Lung (tissue), 17 donors: ENCODE measurements at places on chromosomes 7 and 10. TPM values are rescaled to one million over a fixed set of nuclear protein-coding genes. Genes with fewer than 3 reads are reported as not detected.

The TRA2A gene
- 99.0 TPM for total RNA-seq

- H3K4me3 ChIP-seq = no peak overlapping the region
- H3K4me1 ChIP-seq = peaks cover 11% of the 10 kb centered on the region
- H3K36me3 ChIP-seq = peaks cover 20% of the 10 kb centered on the region
- DNase-seq = no peak
- no peaks in the 10 kb centered on the region for H3K27me3 ChIP-seq
Measured at GRCh38 chr7:157397036-157397720, 60.4 kb downstream of the DNAJB6 start.

The STEAP4 gene
- total RNA-seq = 108 TPM

DNA sequence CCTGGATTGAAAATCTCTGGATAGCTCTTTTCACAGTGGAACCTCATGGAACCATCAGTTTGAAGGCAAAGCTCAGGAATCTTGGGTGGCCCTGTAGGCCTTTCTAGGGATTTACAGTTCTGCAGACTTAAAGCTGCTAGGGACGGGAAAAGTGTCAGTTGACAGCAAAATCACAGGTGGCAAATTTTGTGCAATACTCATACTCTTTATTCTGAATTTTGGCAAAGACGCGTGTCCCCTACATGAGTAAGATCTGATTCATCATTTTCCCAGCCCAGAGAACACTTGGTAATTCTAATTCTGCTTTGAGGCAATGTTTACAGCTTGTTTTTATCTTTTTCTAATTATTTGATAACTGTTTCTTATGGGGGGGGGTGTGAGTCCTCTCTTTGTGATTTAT is 3.6 kb downstream of the LRRC17 start:
- no peak overlapping the region for H3K27ac ChIP-seq
- no peaks in the 10 kb centered on the region for H3K36me3 ChIP-seq
- H3K27me3 ChIP-seq = no peaks in the 10 kb centered on the region
- H3K4me3 ChIP-seq = no peak overlapping the region

- DNase-seq = no peak
- H3K4me1 ChIP-seq = no peaks in the 10 kb centered on the region
- H3K27me3 ChIP-seq = no peaks in the 10 kb centered on the region
- no peak overlapping the region for H3K4me3 ChIP-seq
- H3K36me3 ChIP-seq = no peaks in the 10 kb centered on the region
- no peak overlapping the region for H3K27ac ChIP-seq
Measured at GRCh38 chr7:20737840-20738448, 48.7 kb downstream of the SP8 start.

GRCh38 chr7:82126576-82126975 is 317.0 kb downstream of the CACNA2D1 start:
- no peak overlapping the region for H3K4me3 ChIP-seq
- H3K36me3 ChIP-seq = no peaks in the 10 kb centered on the region
- no peaks in the 10 kb centered on the region for H3K27me3 ChIP-seq
- no peak overlapping the region for H3K27ac ChIP-seq
- H3K4me1 ChIP-seq = no peaks in the 10 kb centered on the region
- no peak for DNase-seq

The EDRF1 gene
- total RNA-seq = 54.6 TPM

DNA sequence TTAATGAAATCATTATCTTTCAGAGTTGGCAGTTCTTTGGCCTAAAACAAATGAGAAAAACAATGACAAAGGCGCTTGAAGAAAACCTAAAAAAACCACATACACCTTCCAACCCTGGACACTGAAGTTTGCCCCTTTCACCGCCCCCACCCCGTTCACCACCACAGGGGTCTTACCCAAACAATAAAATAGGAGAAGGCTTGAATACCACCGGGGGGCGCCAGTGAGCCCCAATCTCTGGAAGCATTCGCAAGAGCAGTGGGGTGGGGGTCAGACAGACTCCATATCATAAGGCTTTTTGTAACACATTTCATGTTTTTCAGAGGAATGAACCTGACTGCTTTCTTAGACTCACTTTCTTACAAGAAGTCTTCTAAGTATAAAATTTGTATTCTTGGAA is 163.6 kb downstream of the PIP4K2A start:
- peak; percentile 52 for DNase-seq
- H3K36me3 ChIP-seq = peaks cover 10% of the 10 kb centered on the region
- peaks cover 27% of the 10 kb centered on the region for H3K4me1 ChIP-seq
- H3K27me3 ChIP-seq = no peaks in the 10 kb centered on the region
- H3K4me3 ChIP-seq = no peak overlapping the region

DNA sequence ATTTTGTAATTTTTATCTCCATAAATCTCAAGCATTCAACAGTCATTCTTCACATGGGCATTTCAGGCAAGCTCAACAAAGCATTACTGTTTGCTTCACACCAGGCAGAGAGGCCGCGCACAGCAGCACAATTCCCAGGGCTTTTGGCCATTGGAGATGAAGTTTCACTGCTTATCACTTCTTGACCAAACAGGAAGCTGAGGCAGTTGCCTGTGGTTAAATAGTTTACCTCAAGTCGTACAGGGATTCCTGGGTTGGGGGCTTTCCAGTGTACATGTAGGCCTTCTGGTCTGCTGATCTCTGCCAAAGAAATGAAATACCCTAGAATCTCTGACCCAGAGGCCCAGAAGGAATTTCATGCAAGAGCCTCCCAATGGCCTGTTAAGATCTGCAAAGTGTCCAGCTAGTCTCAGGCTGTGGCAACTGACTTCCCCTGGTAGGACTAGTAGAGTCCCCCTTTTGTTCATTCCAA is 11.2 kb upstream of the PRDX3 start:
- no peaks in the 10 kb centered on the region for H3K27me3 ChIP-seq
- DNase-seq = peak; percentile 49
- H3K4me1 ChIP-seq = no peaks in the 10 kb centered on the region
- no peaks in the 10 kb centered on the region for H3K36me3 ChIP-seq
- no peak overlapping the region for H3K4me3 ChIP-seq

- H3K4me1 ChIP-seq = no peaks in the 10 kb centered on the region
- H3K27me3 ChIP-seq = peaks cover 6% of the 10 kb centered on the region
- DNase-seq = no peak
Measured at GRCh38 chr10:77387247-77387646, 250.4 kb downstream of the KCNMA1 start.

The CYP26C1 gene
- 0.77 TPM for total RNA-seq

DNA sequence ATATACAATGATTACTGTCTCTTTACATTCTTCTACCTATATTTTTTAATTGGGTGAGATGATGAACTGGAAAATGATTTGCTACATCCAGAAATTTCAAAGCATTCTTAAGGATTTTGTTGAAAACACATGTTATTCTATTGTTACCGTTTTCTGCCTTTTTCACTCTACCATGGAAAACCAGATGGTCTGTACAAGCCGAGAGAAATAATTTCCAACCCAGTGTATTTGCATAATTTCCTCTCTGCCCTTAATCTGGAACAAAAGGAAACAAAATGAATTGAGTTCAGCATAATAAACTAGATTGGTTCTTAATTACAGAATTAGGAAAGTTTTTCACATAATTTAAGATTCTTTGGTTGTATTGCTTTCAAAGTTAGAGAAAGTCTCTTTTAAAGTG is 211.2 kb downstream of the CACNB2 start:
- no peaks in the 10 kb centered on the region for H3K4me1 ChIP-seq
- peak overlapping the region; percentile 51 for H3K27ac ChIP-seq
- DNase-seq = no peak
- no peaks in the 10 kb centered on the region for H3K36me3 ChIP-seq
- H3K4me3 ChIP-seq = no peak overlapping the region
